GM20000 (cell line): ENCODE measurements at places on chromosomes 1 and 21.

DNA sequence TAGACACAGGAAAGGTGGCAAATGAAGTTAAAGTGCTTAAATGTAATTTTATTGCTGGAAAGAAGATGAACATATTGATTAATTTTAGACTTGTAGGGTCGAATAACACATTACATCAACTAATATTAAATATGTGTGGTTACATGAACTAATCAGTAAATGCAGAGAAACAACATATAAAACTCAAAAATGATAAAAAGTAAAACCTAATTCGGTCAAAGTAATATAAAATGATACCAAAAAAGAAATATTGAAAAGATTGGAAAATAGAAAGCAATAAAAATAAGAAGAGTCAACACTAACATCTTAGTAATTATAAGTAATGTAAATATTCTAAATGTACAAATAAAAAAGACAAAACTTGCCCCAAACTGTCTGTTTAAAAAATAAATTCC, 43.3 kb downstream of the CD53 start:
- DNase-seq = no peak

DNA sequence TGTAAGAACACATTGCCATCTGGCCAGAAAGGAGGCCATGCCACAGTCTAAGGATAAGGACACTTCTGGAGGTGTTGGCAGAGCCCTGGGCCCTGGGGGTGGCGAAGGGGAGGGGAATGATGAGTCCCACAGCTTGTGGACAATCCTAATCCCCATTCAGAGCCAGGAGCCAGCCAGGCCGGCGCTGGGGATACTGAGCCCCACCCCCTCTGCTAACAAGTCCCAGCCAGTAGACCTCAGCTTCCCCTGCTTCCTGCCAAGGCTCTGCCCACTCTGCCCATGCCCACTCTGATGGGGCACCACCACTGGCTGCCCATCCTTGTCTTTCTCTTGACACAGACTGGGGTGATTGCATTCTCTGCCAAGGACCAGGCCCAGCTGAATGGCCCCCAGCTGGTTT, 71.9 kb downstream of the NAV1 start:
- no peak for DNase-seq

- no peak for DNase-seq
Measured at GRCh38 chr1:30525631-30525970, 197.8 kb downstream of the MATN1 start.

GRCh38 chr1:117928881-117929342, 509 bp downstream of the GDAP2 start:
- peak; percentile 31 for DNase-seq

- peak; percentile 74 for DNase-seq
Measured at GRCh38 chr1:51518033-51518585, 957 bp downstream of the EPS15 start.

- DNase-seq = no peak
Measured at GRCh38 chr1:29804181-29804899, 568.0 kb downstream of the PTPRU start.

DNA sequence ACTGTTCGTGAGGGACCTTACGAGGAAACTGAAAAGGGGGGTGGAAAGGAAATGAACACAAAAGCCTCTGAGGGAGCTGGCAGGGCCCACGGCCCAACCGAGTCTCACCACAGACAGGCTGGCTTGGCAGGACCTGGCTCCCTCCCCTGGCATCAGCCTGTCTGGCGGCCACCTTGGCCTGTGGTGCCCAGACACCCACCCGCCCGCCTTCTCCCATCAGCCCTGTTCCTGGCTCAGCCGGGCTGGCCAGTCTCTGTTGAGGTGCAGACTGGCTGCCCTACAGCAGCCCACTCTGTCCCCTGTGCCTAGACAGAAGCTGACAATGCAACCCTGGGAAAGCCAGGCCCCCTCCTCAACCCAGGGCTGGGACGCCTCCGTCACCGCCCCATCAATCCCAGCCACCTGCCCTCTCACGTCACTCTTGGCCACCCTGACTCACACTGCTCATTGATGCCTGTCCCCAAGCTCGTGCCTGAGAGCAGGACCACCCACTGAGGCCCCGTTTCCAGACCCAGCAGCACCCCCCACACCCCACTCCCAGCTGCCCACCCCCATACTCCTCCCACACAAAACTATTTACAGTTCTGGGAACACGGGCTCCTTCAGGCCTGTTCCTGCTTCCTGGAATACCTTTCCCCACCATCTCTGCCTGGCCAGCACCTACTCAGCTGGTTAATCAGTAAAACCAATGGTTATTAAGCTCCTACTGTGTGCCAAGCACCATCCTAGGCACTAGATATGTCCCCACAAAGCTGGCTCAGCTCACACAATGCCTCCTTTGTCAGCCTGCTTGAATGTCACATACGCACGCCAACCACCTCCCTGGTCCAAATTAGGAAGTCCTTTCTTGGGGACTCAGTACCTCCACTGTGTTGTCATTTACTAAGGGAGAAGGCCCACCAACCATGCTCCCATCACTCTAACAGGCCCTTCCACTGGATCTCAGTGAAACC, 22.7 kb downstream of the SDC3 start:
- no peak for DNase-seq

DNA sequence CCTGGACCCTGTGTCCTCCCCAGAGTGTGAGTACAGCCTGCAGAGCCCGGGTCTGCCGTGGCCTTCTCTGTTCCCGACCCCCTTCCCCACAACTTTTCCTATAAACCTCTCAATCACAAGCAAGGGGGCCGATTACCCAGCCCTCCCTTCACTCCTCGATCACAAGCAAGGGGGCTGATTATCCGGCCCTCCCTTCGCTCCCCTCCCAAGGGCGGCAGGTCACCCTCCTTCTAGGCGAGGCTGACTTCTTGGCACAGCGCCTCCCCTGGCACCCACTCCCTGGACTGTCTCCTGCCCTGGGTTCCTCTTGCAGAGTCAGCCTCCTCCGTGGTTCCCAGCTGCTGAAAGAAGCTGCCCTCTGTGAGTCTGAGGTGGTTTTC, 12.3 kb upstream of the LDLRAP1 start:
- no peak for DNase-seq

GRCh38 chr1:236750928-236751327, 44.2 kb upstream of the MTR start:
- no peak for DNase-seq

GRCh38 chr1:7868070-7868780, 15.4 kb upstream of the UTS2 start:
- no peak for DNase-seq

DNA sequence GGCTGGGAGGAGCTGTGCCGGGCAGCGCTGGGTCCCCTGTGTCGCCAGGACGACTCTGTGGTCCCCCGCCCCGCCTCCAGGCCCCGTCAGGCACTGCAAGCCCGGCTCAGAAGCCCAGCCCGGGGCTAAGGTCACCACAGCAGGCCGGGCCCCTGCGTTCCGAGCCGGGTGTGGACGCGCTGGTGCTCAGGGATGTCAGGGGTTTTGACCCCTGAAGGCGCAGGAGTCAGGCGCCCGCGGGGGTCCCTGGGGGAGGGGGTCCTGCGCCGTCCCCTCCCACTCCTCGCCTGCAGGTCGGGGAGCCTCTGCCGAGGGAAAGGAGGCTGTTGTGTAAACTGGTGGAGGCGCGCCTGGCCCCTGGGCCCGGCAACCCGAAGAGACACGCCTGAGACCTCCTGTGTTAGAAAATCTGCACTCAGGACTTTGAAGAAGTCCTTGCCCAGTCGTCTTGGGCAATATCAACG, 23.7 kb upstream of the TMEM54 start:
- no peak for DNase-seq

GRCh38 chr1:92583821-92584760, 97.4 kb upstream of the GFI1 start:
- DNase-seq = peak; percentile 27

DNA sequence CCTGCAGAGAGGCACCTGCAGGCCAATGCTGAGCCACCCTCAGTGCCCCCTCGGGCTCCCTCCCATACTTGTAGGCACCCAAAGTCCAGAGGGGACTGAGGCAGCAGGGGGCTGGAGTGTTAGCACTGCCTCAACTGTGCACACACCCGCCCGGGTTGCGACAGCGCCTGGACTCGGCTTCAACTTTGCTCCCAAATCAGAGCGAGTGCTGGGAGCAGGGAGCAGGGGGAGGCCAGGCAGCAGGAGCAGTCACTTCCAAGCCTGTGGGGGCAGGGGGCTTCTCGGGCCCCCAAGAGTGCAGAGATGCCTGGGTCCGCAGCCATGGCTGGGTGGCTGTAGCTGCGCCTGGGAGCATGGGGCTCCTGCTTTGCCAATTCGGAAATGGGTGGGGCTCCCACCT, 79.5 kb downstream of the DISP1 start:
- no peak for DNase-seq

GRCh38 chr1:96845464-96845863, 123.9 kb downstream of the PTBP2 start:
- DNase-seq = peak; percentile 49

GRCh38 chr1:216929870-216930582, 206.8 kb upstream of the ESRRG start:
- no peak for DNase-seq

DNA sequence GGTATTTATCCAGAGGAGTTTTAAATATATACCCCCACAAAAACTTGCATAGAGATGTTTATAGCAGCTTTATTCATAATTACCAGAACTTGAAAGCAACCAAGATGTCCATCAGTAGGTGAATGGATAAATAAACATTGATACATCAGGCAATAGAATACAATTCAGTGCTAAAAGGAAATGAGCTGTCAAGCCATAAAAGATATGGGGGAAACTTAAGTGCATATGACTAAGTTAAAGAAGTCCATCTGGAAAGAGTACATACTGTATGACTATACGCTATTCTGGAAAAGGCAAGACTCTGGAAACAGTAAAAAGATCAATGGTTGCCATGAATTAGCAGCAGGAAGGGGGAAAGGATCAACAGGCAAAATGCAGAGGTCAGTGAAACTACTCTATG, 366.7 kb downstream of the HHIPL2 start:
- DNase-seq = no peak

- no peak for DNase-seq
Measured at GRCh38 chr1:29880556-29880955, 644.2 kb downstream of the PTPRU start.

DNA sequence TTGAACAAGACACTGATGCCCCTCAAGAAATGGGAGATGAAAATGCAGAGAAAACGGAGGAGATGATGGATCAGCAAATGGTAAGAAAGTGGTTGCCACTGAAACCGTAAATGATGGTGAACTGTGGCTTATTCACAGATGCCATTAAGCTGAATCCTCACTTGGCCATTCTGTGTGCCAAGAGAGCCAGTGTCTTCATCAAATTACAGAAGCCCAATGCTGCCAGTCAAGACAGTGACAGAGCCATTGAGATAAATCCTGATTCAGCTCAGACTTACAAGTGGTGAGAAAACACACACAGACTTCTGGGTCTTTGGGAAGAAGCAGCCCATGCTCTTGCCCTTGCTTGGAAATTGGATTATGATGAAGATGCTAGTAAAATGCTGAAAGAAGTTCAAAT, 52.5 kb downstream of the NBPF6 start:
- no peak for DNase-seq

DNA sequence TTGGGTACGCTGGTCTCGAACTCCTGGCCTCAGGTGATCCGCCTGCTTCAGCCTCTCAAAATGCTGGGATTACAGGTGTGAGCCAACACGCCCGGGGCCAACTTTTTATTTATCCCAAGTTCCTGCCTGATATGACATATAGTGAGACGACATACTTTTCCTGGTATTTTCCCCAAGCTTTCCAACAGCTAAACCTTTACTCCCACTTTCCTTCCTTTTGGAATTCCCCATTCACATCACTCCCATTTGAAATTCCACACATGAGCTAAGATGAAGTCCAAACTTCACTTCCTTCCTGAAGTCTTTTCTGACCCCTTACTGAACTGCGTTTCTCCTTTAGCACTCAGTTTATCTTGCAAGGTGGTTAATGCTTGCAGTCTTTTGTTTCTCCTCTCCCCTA, 64.1 kb downstream of the S1PR1 start:
- DNase-seq = no peak

GRCh38 chr1:31346785-31347184, 26.1 kb downstream of the FABP3 start:
- no peak for DNase-seq

- DNase-seq = no peak
Measured at GRCh38 chr1:110308247-110308646, 30.9 kb upstream of the RBM15 start.

DNA sequence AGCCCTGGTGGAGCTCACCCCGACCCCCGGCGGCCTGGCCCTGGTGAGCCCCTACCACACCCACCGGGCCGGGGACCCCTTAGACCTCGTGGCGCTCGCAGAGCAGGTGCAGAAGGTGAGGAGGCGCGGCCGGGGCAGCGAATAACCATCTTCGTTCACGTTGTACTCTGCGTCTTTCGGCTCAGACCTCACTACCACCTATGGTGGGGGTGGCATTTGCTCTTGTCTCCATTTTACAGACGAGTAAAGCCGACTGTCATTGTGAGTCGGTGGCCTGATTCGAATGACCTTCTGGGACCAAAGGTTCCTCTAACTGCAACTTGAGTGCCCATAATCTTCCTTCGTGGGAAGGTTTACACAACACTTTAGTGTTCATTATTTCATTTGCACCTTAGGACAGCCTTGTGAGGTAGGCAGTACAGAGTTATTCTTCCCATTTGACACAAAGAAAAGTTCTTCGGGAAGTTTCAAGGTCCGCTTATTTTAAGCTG, 506 bp downstream of the C1orf50 start:
- DNase-seq = no peak

DNA sequence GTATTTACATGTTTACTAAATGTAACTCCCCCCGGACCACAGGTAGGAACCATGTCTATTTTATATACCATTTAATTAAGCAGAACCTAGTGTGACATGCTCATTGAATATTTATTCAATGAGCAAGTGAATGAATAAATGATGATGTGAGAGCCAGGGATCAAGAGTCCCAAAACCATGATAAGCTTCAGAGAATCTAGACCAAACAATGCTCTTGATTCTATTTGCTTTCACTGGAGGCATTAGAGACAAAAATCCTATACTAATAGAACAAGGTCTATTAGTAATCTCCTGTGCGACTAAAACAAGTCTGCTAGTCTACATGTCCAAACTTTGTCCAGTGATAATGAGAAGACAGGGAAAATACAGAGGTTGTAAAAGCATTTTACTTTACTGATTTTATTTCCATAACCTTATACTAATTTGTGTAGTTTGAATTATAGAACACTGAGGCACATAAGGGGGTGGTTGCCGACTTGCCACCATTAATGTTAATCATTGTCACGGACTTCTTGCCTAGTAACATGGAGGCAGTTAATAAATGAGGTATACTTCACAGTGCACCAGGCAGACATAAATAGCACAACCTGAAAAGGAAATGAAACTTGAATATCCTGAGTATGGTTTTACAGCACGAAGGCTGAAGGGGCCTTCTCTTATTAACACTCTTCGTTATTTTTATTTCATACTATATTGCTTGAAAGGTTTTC, 69.8 kb downstream of the TBX15 start:
- DNase-seq = peak; percentile 11

DNA sequence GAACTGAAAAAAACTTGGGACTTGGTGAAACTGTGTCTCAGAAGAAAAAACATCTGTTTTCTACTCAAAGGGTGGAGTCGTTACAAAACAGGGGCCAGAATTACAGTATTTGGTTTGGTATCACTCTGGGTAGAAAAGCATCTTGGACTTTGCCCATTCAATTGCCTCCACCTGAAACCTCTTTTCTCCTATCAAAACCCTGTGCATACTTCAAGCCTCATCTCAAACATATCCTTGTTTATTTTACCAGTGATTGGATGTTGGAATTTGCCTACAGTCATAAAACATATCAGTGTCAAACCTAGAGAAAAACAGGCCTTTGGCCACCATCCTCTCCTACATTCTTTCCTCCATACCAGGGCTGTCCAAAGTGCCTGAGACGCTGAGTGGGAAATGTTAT, 281.5 kb downstream of the PLPP3 start:
- DNase-seq = no peak
